SJCRH30 (cell line): ENCODE measurements at places on chromosomes 12 and 14.
A peak's percentile ranks its signal among the peaks of the same experiment; 100 is the strongest.

DNA sequence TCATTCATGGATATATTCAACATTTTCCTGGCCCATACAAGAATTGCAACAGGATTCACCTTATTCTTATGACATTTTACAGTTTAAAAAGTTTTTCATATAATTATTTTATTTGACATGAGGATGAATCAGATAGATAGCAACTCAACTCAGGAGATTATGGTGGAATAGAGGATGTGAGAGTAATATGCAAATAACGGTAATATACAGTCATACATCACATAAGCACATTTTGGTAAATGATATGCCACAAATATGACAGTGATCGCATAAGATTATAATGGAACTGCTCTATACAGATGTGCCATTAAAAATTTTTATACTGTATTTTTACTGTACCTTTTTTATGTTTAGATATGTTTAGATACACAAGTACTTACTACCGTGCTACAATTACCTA, 24.1 kb upstream of the CRADD start:
- DNase-seq: no peak

GRCh38 chr12:56991319-56992246, 14.8 kb downstream of the ZBTB39 start:
- no peak for DNase-seq

DNA sequence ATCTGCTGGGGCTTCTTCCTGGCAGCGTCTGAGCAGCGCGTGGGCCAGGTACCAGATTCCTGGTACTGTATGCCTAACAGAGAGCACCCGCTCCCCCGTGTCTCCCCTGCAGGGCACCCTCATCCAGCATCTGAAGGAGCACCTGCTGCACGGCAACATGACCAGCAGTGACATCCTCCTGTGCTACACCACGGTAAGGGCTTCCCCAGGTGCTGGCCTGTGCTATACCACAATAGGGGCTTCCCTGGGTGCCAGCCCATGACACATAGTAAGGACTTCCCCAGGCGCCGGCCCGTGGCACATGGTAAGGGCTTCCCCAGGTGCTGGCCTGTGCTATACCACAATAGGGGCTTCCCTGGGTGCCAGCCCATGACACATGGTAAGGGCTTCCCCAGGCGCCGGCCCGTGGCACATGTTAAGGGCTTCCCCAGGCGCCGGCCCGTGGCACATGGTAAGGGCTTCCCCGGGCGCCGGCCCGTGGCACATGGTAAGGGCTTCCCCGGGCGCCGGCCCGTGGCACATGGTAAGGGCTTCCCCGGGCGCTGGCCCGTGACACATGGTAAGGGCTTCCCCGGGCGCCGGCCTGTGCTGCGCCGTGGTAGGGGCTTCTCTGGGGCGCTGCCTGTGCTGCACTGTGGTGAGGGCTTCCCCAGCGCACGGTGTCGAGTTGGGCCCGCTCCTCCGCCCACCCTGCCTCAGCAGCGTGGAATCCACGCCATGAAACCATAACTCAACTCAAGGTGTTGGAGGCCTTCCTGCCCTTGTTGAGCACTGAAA, 49.3 kb downstream of the AACS start:
- no peak for DNase-seq

- no peak for DNase-seq
These were observed 100.4 kb downstream of the FBXL14 start for GRCh38 chr12:1493781-1494565.

- no peak for DNase-seq
These were observed 8.7 kb downstream of the NT5DC3 start for GRCh38 chr12:103832048-103832997.

- no peak for DNase-seq
These were observed 188.4 kb downstream of the NRXN3 start for GRCh38 chr14:78358591-78358990.

DNA sequence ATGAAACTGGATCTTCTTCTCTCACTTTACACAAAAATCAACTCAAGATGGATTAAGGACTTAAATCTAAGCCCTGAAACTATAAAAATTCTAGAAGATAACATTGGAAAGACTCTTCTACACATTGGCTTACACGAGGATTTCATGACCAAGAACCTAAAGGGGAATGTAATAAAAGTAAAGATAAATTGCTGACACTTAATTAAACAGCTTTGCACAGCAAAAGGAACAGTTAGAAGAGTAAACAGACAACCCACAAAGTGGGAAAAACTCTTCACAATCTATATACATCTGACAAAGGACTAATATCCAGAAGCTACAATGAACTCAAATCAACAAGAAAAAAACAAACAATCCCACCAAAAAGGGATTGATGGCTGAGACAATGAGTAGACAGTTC, 74.4 kb downstream of the BLTP3B start:
- no peak for DNase-seq

- DNase-seq: no peak
These were observed 136.9 kb downstream of the NUAK1 start for GRCh38 chr12:106001837-106002218.

- no peak for DNase-seq
These were observed 2.0 kb downstream of the RIMBP2 start for GRCh38 chr12:130714091-130714590.

DNA sequence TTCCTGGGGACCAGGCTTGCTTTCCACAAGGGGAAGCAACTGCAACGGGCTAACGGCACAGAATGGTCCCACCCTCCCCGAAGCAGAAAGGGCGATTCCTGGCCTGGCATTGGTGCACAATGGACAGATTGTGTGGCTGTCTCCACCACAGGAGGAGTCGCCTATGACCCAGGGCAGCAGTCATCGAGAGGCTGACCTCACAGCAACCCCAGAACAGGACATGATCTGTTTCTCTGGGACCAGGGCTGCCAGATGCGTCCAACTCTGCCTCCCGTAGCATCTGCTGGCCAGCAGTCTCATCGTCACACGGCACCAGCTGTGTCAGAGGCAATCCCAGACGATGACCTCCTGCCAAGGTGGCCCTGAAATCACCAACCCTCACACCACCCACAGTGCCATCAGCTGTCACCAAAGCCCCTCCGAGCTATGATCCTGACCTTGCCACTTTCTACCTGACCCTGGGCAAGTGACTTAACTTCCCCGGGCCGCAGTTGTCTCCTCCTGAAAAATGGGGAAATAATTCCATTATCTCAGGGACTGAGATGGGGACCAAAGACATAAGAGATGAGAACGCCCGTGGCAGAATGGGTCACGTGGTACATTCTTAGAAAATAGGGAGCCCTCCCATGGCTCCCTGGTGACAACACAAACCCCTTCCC, 86.7 kb downstream of the CHGA start:
- DNase-seq: peak; percentile 87
